Hematopoietic multipotent progenitor cell treated with erythropoietin and hydrocortisone succinate and interleukin-3 and kit ligand, for 6 days (in vitro differentiated cells): ENCODE measurements at places on chromosomes 5 and 9.

- no peak for DNase-seq
These were observed 149.1 kb downstream of the ATP10B start for GRCh38 chr5:160702934-160703333.

GRCh38 chr5:8349855-8350254 is 480.9 kb downstream of the MTRR start:
- peak; percentile 71 for DNase-seq

DNA sequence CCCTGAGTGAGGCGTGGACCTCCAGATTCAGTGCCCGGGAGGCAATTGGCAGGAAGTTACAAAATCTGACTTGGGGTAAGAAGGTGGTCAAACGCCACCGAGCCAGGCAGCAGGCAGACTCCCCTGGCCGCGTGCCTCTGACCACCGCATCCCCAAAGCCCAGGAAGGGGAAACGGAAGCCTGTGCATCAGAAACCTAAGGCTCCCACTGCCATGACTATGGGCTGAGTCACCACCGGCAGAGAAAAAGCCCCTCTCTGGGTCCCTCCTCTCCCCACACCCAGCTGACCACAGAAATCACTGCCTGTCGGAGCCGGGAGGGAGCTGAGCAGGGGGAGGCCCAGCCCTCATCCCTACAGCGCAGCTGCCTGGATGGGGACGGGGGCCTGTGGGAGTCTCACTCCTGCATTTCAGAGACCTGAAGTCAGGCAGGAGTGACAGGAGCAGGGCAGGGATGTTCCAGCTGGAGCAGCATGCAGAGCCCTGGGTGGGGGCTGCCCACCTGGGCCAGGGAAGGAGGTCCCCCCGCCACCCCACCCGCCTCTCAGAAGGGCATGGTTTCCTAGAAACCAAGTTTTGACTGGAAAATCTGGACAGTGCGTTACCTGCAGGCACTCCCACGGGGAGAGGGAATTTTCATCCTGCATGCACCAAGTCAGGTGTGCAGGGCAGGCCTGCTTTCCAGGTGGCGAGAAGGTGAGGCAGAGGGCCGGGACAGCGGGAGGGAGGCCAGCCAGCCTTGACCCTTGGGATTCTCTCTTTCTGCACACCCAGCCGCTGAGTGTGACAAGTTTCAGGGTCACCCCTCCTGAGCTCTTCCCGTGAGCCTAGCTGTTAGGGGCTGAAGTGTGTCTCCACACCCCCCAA is 68.2 kb downstream of the LRSAM1 start:
- DNase-seq: peak; percentile 70

DNA sequence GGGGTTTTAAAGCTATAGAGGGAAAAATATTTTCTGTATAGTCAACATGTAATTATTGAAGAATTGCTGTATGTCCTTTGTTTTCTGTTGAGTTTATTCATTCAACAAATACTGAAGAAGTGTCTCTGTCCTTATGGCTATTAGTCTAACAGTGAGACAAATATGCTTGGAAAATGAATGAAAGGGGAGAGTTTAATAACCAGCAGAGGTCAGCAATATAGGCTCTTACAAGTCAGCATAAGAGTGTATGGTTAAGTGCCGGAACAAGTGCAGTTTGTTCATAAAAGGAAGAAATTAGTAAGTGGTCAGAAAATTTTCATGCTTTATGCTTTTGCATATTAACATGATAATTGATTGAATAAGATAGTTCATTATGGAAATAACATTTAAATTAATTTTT is 3.6 kb downstream of the SCAMP1 start:
- peak; percentile 32 for DNase-seq

DNA sequence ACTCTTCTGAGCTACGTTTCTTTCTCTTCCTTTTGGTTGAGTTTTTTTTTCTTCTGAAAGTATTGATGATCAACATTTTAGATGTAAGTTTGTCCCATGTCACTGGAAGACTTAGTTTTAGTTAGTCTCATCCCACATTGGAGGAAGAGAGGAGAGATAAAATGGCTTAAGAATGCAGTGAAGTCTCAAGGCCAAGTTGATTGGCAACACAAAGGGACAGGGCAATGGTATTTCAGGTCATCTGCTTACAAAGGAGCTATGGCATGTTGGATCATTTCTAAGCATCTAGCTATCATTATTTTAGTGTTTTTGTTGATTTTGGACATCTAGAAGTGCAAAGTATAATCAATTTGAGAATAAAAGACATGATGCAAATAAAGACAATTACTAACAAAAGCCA is 58.6 kb downstream of the CDKN2A start:
- DNase-seq: no peak

GRCh38 chr5:39638813-39639212 is 214.0 kb upstream of the DAB2 start:
- no peak for DNase-seq

DNA sequence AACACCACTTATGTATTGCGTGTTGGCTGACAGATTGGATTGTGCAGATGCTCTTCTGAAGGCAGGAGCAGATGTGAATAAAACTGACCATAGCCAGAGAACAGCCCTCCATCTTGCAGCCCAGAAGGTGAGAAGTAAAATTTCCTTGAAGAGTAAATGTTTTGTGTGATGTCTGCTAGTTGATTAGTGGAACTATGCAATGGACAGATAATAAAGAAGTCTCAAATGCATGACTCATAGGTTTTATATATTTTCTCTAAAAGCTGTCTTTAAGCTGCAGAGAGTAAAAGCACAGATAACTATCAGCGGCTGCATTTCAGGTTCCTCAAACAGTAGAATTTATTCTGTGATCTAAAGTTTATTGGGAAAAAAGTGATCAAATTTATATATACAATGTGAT is 27.4 kb downstream of the INVS start:
- peak; percentile 60 for DNase-seq

DNA sequence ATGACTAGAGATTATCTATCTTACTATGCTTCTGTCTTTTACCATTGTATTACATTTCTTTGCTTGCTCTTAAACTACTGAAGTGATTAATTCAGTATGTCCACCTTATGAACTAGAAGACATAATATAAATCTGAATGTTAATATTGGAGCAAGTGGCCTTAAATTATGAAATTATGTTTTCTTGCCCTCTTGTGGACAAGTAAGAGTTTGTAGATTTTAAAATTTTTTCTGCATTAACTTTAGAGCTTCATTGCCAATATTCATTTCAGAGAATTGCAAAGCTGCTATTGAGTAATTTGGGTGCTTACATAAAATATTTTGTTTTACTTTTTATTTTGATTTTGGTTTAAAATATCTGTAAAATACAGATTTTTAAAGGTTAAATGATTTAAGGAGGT is 55.3 kb downstream of the RANBP17 start:
- peak; percentile 10 for DNase-seq

- DNase-seq: no peak
These were observed 67.7 kb upstream of the GOLGA1 start for GRCh38 chr9:125008599-125008998.

- DNase-seq: peak; percentile 35
These were observed 183.9 kb downstream of the AUH start for GRCh38 chr9:91177661-91178280.

GRCh38 chr9:133023117-133023890 is 7.5 kb upstream of the GTF3C5 start:
- DNase-seq: peak; percentile 83

- no peak for DNase-seq
These were observed 35.2 kb downstream of the SETX start for GRCh38 chr9:132319421-132320110.

DNA sequence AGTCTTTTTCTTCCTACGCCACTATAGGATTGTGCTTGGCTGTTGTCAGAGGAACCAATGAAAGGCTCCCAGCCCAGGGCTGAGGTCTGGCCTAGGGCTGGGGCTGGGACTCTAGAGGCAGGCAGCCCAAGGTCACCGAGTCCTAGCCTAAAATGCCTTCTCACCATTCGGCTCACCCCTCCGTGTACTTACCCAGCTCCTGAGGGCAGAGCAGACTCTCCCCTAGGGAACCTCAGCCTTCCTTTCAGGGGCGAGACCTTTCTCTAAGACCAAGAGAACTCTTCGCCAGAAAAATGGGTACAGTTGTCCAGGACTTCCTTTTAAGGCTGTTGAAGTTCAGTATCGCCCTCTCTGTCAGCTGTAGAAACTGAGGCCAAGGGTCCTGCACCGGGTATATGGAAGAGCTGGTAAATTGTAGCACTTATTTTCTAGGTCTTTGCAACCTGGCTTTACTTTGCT is 1.7 kb upstream of the SPRY4 start:
- DNase-seq: no peak

DNA sequence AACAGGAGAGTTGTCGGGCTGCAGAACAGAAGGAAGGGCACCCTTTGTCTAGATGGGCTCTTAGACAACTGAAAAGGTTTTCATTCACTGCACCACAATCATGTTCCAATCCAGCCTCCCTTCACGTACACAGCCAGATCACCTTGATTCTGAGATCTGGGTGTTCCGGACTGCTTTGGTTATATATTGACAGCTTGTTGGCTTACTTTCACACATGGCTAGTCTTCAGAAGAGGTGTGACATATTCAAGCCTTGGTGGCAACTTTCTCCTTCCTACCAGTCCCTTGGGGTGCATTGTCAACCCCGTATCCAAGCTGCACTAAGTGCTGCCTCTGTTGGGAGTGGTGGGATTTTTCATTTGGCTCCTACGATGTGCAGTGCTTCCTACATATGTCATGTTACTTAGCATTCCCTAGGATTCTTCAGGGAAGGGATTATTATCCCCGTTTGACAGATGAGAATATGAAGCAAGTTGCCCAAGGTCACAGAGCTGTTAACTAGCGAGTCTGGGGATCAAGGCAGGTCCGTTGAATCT is 100.6 kb downstream of the LIFR start:
- no peak for DNase-seq

DNA sequence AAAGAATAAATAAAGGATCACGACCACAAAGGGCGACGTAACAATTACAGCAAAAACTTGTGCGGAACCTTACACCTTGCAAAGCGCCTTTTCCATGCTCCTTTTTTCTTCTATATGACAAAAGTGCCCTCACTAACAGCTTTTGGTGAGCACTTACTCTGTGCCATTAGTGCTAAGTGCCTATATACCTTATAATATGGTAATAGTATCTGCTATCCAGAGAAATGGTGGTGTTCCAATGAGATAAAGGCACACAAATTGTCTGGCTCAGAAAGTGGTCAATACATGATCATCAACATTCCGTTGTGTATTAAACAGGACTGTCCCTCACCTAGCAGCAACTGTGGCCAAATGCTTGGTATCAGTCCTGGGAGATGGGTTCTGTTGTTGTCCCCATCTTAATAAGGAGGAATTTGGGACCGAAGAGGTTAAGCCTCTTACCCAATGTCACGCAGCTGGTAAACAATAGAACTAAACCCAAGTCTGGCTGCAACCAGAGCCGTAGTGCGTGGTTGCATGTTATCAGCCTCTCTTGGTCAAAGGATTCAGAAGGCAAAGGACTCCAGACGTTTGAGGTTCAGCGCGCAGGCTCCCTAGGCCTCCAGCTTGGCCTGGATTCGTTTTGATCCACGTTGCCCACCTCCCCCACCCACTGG is 564 bp upstream of the TOR2A start:
- DNase-seq: no peak

GRCh38 chr9:113011911-113012381 is at the start of gene ZNF883:
Gene ZNF883, minus strand, starts transcription at chr9:113012192.
- peak; percentile 25 for DNase-seq

DNA sequence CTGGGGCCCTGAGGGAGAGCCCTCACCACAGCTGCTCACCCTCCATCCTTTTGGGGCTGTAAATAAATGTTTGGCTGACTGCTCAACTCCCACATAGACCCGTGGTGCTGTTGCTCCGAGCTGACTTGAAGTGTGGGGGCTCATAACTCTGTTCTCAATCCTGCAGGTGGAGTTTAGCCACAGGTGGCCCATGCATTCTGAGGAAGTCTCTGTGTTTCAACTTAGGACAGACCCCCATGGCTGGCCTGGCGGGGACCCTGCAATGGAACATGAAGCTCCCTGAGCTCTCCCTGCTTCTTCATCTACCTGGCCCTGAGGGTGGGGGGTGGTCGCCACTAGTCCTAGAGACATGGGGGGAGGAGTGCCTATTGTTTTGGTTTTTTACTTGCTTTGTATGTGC is 19.7 kb downstream of the NDUFS6 start:
- no peak for DNase-seq
